ENCODE measurements at places on chromosomes 6 and 20.

DNA sequence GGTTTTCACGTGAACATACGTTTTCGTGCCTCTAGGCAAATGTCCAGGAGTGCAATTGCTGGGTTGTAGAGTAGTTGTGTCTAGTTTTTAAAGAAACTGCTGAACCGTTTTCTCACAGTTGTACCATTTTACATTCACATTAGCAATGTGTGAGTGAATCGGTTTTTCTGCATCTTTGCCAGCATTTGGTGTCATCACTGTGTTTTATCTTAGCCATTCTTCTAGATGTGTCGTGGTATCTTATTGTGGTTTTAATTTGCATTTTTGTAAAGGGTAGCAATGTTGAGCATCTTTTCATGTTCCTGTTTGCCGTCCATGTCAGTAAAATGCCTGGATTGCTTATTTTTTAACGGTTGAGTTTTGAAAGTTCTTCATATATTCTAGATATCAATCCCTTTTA is 10.2 kb downstream of the DOK5 start:
- no peak for DNase-seq

GRCh38 chr6:161094955-161095354 is 103.4 kb downstream of the MAP3K4 start:
- DNase-seq = no peak

GRCh38 chr20:33858666-33859065 is 47.5 kb downstream of the CHMP4B start:
- DNase-seq = no peak

DNA sequence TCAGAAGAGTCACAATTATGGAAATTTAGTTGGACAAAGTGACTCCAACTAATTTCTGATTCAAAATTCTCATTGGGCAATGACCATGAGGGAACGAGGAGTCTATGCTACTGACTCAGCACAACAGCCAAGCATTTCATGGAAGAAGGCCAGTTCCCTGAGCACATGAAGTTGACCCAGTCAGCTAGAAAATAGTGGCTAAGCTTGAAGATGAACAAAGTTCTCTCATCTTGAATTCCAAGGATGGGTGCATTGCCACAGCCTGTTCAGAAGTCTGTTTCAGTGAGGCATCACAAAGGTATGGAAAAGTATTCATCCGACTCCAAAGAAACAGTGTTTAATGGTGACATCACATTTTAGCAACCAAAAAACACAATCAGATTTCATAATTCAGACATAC is 676.9 kb downstream of the HACE1 start:
- no peak for DNase-seq

DNA sequence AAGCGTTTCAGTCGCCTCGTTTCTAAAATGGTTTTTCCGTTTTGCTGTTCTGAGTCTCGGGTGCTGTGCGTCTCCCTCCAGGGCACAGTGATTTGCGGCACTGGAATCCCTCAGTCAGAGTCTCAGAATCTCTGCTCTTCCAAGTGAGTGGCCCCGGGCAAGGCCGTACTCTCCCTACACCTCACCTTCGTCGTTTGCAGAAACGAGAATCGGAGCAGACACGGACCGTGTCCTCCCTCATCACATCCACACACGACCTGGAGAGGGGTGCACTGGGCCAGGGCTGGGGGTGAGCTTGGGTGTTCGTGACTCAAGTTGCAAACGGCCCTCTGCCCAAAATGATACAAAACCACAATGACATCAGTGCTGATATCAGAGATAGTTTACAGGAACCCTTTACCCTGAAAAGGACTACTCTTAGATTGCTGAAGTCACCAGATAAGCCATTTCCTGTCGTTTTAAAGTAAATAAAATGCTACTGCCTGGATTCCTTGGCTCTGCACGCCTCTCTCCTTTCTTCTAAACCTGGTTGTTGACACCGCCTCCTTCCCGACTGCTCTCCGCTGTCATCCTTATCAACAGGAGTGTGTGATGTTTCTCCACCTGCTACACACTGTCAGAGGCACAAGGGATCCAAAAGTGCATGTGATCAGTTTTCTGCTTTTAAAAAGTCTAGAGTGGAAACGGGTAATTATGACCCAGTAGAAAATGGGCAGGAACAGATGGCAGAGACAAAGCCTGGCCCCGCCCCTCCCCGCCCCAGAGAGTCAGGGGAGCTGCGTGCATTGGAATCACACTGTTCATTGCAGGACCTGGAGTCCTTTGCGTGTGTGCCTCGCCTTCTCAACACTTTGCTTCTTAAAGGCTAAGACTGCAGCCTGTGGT is 38.4 kb downstream of the KIF25 start:
- DNase-seq = no peak

DNA sequence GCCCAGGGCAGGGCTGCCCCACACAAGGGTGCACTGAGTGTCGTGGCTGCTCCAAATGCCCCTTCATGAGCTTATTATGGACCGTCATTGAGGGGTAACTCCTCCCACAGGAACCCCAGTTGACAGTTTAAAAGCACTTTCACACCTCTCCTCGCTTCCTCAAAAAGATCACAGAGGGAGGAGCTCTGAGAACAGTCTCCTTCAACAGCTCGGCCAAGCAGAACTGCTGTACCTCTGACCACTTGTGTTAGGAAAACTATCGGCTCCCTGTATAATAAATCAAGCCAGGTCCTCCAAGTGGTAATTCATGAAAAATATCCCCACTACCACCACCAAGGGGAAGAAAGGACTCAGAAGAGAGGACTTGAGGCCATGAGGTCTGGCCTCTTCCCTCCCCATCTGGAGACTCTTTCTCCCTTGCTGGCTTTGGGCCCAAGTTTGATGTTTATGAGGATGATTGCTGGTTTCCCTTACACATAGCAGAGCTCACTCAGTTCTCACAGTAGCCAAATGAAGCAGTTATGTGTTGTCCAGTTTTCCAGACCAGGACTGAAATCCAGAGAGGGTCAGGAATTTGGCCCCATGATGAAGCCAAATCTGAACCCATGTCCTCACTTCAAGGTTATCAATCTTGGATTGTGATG is 8.7 kb downstream of the SNX21 start:
- DNase-seq = no peak

GRCh38 chr20:37362231-37362792 is 16.4 kb downstream of the SRC start:
- no peak for DNase-seq

DNA sequence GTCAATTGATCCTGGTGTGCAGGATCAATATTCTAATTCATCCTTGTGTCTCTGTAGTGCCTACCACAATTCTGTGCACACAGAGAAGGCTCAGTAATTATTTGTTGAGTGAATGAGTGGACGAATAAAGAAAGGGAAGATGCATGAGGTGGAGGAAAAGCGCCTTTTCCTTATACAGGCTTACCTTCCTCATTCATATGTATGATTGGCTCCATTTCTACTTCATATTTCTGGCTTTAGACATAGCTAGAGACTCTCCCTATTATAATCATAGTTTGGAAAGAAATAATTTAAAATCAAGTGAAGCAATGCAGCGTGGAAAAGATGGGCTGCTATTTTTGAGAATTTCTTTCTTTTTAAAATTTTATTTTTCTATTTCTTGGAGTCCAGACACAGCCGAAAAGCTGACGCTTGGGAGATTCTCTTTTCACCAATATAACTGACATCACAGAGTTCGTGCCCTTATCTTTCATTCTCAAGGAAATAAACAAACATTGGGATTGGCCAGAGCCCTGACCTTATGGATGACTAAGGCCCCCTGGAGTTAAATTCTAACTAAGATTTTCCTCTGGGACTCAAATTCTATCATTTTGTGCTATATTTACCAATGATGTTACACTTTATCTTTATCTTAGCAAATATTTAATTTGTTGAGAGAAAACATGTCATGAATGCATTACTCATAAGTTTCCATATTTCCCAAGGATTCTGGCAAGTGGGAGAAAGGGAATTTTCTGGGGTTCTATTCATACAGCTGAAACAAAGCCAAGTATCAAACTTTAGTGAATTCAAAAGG is 48.1 kb downstream of the PRL start:
- no peak for DNase-seq

DNA sequence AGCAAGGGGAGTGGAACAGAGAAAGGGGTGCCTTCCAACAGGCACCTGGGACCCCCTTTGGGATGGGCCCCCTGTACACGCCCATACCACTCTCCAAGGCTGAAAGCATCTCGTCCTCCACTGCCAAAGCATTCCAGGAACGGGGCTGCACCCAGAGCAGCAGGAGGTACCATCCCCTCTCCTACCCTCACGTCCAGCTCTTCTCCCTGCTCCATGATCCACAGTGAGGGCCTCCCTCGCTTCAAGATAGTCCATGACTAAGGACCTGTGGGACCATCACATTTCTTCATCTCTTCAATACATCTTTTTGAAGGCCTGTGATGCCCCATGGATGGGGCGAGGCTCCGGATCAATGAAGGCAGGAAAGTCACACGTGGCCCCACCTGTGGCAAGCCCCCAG is 209.9 kb downstream of the ANKRD60 start:
- DNase-seq = no peak

- no peak for DNase-seq
These were observed 64.0 kb upstream of the FOXQ1 start for GRCh38 chr6:1247894-1248293.

GRCh38 chr20:11676630-11677287 is 240.9 kb upstream of the BTBD3 start:
- peak; percentile 18 for DNase-seq

DNA sequence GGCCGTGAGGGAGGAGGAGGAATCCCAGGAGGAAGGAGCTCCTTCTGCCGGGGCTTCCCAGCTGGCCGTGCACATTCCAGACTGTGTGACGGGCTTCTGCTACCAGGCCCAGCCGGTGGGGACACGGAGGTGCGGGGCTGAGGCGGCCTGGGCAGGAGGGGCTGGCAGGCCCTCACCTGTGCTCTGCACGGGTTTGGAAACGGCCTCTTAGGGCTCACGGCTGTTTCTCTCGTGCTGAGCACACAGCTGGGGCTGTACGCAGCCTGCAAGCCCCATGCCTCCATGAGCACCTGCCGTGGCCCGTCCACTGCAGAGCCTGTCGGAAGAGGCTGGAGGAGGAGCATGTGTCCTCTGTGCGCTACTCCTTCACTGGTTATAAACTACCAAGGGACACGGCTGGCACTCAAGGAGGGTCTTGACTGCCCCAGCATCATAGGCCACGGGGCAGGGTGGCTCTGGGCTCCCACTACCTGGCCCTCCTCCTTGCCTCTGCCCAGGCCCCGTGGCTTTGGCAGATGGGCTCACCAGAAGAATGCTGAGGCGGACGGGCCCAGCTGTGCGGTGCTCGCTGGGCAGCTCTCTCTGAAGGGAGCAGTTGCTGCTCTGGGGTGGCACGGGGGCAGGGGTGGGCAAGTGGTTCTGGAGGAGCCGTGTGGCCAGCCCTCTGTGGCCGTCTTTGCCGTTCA is 15.8 kb downstream of the NPEPL1 start:
- no peak for DNase-seq

DNA sequence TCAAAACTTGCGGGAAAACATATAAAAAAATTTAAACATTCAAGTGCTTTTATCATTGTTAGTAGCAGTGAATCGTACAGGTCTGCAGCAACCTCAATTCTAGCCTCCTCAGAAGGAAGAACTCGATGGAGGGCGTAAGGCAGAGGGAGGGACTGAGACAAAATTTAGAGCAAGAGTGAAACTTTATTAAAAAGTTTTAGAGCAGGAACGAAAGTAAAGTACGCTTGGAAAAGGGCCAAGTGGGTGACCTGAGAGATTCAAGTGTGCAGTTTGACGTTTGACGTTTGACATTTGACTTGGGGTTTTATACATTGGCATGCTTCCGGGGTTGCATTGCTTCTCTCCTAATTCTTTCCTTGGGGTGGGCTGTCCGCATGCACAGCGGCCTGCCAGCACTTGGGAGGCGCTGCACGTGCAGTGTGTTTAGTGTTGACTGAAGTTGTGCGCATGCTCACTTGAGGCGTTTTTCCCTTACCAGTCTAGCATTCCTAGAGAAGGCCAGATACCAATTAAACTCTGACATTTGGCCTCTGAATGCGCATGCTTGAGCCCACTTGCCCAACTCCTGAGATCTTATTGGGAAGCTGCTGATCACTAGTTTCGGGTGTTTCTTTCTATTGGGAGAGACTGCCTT is 82.6 kb downstream of the TBX18 start:
- DNase-seq = no peak

DNA sequence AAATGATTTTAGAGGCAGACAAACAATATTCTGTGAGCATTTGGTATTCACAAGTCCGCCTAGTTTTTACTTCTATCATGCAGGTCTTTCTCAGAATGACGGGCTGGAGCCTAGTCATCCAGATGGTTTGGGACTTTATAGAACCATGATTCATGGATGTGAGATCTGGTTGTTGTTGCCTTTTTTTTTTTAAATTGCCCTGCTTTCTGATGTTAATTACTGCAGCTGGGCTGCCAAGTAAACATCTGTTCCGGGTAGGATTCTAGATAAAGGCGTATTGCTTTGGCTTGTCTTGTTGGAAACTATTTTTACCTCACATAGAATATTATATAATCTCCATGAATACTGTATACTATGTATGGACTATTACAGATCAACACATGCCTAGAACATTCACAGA is 58.1 kb downstream of the RNF217 start:
- no peak for DNase-seq

DNA sequence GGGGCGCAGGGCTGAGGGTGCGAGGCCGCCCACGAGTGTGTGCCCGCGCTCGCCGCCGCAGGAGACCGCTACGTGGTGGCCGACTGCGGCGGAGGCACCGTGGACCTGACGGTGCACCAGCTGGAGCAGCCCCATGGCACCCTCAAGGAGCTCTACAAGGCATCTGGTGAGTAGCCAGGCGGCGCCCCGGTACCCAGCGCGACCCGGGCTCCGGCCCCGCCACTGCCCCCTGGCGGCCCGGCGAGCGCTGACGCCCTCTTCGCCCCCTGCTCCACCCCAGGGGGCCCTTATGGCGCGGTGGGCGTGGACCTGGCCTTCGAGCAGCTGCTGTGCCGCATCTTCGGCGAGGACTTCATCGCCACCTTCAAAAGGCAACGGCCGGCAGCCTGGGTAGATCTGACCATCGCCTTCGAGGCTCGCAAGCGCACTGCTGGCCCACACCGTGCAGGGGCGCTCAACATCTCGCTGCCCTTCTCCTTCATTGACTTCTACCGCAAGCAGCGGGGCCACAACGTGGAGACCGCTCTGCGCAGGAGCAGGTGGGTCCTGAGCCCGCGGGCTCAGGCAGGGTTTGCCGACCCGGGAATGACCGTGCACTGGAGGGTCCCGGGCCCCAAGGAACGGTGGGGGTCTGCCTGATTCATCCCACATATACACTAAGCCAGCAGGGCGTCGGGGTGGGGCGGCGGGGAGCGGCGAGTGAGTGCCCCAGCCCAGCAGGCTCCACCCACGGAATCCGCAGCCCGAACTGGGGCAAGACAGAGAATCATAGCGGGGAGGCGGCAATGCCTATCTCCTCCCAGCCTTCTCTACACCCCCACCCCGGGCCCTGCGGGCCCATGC is 17.4 kb downstream of the HSPA12B start:
- DNase-seq = peak; percentile 55

GRCh38 chr6:22666021-22666420 is 96.7 kb downstream of the HDGFL1 start:
- no peak for DNase-seq

- no peak for DNase-seq
These were observed 3.7 kb downstream of the RRBP1 start for GRCh38 chr20:17678295-17678694.

Measured in activated CD4-positive, alpha-beta T cell treated with anti-CD3 and anti-CD28 coated beads, Interleukin-10, Interleukin-2, amounts not matched to agents 100 ng/mL and 50 ng/mL, durations not matched to agents 16 hours and 8 hours (primary cell).